ENCODE measurements at places on chromosomes 13 and 19.
A peak's percentile ranks its signal among the peaks of the same experiment; 100 is the strongest.

- no peak for DNase-seq
These were observed 102.1 kb downstream of the IRS2 start for GRCh38 chr13:109684084-109684823.

GRCh38 chr19:47264629-47265028 lies 8.3 kb downstream of the CCDC9 start:
- no peak for DNase-seq

DNA sequence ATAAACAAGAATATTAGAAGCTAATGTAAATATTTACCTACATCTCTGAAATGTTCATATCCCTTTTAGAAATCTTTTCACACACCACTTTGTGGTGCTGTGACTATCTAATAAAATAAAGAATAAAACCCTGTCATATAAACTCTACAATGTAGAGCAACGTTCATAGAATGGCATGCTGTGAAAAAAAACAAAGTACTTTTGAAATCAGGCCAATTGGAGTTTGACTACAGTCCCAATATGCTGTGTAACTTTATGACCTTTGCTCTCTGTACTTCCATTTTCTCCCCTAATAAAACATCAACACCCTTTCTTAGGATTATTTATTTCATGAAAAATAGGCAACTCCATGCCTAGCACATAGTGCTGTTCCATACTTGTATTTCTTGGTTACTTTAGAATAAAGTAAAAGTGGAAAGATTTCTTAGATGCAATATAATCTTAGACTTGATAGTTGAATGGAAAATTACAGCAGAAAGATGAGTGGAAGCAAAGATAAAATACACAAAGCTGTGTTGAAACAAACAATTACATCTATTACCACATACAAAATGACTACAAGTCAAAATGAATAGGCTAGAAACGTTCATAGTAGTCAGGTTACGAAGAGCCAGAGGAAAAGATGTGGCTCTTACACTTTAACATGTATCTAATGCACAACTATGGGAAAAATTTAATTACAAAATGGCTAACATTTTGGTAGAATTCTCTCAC lies 613.2 kb upstream of the SLITRK5 start:
- no peak for DNase-seq

DNA sequence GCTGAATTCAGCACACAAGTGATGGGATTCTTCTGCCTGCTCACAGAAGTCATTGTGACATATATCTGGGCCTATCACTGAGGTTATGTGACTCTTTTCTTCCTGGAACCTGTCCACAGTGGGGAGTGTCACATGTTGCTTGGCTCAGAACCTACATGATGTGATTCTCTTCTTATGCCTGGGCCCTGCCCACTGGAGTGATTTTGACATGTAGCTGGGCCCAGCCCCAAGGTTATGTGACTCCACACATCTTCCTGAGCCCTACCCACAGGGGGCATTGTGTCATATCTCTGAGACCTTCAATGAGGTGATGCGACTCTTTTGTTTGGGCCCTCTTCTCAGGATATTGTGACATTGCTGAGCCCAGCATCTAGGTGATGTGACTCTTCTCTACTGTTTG lies 17.4 kb upstream of the ZNF429 start:
- no peak for DNase-seq

DNA sequence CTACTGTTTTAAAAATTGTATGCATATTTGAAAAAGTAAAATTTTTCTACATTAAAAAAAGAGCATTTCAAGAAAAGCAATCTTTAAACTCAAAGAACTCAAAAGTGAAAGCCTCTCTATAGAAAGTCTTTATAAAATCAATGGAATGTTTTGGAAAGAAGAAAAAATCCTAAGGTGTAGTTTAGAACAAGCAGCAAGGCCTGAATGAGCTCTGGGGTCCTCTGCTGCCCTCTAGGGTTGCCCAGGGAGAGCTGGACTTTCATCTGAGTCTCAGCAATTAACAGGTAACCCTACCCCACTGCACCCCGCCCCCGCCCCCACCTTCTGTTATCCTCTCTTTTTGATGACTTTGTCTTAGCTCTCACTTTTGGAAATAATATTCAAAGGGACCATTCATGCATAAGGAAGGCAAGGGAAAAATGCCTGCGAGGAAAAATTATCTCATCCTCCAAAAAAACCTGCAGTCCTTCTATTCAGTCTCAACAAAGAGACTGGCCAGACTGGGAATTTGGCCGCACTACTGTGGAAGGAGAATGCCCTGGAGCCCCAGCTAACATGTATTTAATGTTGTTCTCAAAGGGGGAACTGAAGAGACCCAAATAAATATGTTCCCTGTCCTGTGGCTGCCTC lies 24.1 kb downstream of the SLC25A30 start:
- DNase-seq = peak; percentile 71

DNA sequence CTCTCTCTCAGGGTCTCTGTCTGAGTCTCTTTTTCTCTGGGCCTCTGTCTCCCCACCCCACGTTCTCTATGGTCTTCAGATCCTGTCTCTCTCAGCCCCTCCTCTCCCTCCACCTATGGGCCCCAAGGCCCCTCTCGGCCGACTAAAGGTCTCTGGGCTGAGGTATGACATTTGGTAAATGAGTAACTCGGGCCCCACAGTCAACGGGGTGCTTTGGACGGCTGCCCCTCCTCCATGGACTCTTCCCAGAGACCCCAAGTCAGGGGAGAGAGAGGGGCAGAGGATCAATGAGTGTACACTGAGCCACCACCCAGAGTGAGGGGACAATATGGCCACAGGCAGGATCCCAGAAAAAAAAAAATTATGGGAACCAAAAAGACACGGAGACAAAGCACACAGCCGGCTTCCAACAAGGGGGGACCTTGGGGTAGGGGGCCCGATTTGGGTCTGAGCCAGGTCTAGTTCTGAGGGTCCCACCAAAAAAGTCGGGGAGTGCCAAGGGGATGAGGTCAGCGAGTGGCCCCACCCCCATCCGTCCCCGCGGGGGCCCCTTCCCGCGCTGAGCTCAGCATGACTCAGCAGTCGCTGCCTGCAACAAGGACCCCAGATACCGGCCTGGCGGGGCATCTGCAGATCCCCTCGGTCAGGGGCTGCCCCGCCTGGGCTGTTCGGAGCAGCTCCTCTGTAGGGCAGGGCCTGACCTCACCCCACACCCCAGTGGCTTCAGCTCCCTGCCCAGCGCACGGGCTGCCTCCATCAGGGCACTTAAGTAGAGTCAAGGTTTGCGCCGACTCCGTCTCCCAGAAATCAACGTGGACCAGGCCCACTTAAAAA lies 1.5 kb upstream of the FTL start:
- DNase-seq = peak; percentile 80

DNA sequence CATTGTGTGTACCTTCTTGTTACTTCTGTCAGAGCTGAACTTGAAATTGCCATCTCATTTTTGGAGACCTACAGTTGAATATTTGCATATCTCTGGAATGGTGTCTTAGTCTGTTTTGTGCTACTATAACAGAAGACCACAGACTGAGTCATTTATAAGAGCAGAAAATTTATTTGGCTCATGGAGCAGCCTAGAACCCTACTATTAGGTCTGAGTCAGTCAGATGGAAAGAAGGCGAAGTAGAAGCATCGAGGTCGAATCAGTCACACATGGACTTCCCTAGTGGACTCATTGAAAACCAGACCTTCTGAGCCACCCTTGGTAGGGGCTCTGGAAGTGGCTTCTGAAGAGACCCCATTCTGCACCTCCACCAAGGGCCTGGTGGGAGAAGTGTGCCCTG lies 33.9 kb upstream of the TPT1 start:
- no peak for DNase-seq

Measured in body of pancreas (tissue), 4 donors.